Brain (organoid and tissue), 16 donors: ENCODE measurements at places on chromosomes 4 and X.

DNA sequence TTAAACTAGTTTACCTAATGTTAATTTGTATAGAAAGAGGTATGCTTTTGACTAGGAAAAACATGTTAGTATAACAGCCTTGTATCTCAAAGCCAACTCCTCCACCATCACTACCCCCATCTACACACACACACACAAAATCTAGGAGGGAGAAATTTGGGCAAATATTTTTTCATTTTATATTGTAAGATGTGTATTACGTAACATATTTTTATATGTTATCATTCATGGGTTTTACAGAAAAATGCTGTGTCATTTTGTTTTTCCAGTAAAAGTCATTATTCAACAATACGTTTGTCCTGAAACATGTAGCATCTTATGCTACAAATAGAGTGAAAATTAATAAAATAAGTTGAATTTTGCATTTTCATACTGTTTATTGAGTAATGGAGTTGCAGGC is 3.0 kb downstream of the SULT1B1 start:
- no peak for DNase-seq

- no peak for DNase-seq
Measured at GRCh38 chrX:120428309-120428708, 40.8 kb downstream of the LAMP2 start.

- peak; percentile 68 for DNase-seq
Measured at GRCh38 chr4:76434901-76435527, at the start of gene SHROOM3. Gene SHROOM3 (plus strand): TSS chr4:76435229. CDS start chr4:76436053, 824 bp downstream.

GRCh38 chr4:140343303-140343702 is 30.1 kb upstream of the SCOC start:
- DNase-seq, result no peak

- no peak for DNase-seq
Measured at GRCh38 chr4:24547979-24548378, 36.4 kb downstream of the DHX15 start.

DNA sequence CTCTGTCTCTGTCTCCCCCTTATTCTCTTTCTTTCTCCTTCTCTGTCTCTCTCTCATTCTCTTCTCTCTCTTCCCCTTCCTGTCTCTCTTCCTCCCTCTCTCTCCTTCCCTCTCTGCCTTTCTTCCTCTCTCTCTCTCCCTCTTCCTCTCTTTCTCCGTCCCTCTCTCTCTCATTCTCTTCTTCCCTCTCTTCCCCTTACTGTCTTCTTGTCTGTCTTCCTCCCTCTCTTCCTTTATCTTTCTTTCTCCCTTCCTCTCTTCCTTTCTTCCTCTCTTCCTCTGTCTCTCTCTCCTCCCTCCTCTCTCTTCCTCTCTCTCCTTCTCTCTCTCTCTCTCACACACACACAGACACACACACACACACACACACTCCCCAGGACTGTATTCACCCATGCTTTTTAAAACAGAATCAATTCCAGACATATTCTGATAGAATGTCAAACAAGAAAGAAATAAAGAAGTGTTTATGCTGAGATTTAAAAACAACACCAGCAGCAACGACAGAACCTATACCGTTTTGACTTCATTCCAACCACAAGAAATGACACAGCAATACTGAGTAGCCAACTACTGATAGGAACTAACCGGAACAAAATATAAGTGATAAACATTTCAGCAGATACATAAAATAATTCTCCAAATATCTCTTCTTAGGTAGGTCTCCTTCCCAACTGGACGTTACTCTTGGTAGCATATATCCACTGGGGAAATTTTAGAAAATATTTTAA is 296.7 kb downstream of the ASMT start:
- no peak for DNase-seq

DNA sequence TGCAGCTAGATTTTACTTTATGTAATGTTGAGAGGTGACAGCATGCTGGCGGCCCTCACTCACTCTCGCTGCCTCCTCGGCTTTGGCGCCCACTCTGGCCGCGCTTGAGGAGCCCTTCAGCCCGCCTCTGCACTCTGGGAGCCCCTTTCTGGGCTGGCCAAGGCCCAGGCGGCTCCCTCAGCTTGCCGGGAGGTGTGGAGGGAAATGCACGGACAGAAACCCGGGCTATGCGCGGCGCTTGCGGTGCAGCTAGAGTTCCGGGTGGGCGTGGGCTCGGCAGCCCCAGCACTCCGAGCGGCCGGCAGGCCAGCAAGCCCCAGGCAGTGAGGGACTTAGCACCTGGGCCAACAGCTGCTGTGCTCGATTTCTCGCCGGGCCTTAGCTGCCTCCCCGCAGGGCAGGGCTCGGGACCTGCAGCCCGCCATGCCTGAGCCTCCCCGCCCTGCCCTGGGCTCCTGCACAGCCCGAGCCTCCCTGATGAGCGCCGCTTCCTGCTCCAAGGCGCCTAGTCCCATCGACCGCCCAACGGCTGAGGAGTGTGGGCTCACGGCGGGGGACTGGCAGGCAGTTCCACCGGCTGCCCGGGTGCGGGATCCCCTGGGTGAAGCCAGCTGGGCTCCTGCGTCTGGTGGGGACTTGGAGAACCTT is 128.7 kb downstream of the GASK1B start:
- DNase-seq, result no peak

GRCh38 chr4:171876636-171877035 is 63.4 kb downstream of the GALNTL6 start:
- no peak for DNase-seq

- no peak for DNase-seq
Measured at GRCh38 chr4:83858131-83858530, 322.2 kb downstream of the GPAT3 start.

DNA sequence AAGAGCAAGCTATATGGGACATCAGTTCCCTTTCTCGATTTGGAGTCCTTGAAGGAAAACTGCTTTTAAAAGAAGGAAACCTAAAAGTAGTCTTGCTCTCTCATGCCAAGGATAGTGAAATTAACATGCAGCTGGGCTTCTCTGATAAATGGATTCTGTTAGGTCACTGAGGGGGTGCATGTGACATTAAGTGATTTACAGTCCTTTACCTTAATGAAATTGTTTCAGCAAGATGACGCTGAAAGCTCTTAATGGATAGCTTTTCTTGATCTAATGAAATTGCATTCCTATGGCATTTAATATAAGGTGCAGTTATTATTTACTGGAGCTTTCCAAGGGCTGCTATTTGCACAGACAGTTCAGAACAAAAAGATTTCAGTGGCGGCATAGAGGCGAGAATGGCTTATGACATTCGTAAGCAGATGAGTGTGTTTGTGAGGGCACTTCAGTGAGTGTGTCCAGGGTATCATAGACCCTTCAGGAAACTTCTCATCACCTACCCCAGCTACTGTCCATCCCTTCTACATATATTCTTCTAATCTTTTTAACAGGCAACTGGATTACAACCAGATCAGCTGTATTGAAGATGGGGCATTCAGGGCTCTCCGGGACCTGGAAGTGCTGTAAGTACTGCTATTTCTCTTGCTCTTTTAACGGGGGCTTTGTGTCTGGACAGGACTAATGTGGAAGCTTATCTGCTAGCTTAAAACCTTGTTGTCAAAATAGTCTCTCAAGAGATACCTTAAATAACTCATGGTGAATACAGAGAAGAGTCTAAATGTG is 219.9 kb upstream of the PACRGL start:
- peak; percentile 34 for DNase-seq

GRCh38 chr4:152063621-152064240 is 302.9 kb upstream of the GATB start:
- DNase-seq, result peak; percentile 64

DNA sequence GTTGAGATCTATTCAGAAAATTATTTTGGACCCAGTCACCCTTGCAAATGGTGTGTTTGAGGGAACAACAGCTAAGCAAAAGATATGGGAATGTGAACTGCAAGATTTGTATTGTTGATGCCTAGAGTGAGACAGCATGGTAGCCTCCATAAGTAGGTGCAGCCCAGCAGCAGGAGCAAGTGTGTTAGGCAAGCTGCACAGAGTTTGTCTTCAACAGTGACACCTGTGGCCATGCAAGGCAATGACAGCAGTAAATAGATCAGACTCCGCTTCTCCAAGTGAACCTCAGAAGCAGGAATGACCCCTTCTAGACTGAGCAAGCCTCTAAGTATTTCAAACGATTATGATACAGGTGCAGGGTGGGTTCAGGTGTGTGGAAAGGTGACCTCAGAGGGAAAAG is 133.4 kb upstream of the MSX1 start:
- no peak for DNase-seq

- DNase-seq, result no peak
Measured at GRCh38 chrX:118025226-118025625, 91.4 kb downstream of the KLHL13 start.

DNA sequence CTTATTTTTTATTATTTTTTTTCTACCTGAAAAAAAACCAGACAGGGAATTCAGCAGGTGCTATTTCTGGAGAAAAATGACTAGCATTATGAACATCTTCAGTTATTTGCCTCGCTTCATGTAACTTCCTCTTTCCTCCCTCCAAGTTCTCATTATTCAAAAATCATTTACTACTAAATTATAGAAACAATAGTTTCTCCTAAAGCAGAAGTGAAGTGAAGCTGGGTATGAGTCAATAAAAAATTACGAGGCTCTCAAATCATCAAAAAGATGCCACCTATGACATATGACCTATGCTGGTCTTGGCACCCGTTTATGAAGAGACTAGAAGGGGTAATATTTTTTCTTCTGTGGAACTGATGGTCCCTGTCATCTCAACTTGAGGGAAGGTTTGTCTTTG is 145.0 kb upstream of the AADAT start:
- no peak for DNase-seq

- no peak for DNase-seq
Measured at GRCh38 chr4:37425857-37426256, 181.3 kb downstream of the NWD2 start.

DNA sequence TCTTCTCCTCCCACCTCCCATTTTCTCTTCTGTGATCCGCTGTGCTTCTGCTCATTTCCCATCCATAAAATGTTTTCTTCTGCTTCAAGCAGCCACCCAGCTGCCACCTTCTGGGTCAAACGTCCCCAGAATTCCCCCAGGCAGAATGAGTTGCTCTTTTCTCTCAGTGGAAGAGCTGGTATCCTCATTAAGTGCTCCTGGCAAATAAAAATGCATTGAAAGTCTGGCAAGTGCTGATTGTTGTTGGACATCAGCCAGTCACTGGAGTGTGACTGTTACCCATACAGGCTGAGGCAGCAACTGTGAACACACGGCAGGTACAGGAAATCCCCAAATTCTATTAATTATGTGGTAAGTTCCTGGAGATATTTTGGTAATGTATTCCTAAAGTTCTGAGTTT is 52.6 kb downstream of the LIMCH1 start:
- DNase-seq, result peak; percentile 62

- DNase-seq, result no peak
Measured at GRCh38 chr4:3363411-3364141, 70.8 kb downstream of the RGS12 start.

DNA sequence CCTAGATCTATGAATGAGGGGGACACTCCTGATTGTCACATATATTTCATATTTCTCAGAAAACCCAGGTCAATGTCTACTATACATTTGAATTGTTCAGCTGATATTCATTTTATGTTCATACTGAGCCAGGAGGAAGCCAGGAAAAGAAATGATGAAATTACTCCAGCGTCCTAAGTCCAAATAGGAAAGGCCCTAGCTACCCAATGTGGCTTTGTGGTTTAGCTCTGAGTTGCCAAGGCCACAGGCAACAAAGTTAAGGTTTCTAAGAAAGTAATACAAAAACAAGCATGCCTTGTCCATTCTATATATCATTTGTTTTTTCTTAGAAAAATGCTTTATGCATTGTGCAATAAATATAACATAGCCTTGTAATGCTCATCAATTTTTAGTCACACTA is 4.5 kb upstream of the CSN2 start:
- no peak for DNase-seq

- DNase-seq, result no peak
Measured at GRCh38 chr4:36997727-36998126, 246.8 kb upstream of the NWD2 start.

- no peak for DNase-seq
Measured at GRCh38 chrX:147962476-147962875, 18.7 kb upstream of the FMR1NB start.

DNA sequence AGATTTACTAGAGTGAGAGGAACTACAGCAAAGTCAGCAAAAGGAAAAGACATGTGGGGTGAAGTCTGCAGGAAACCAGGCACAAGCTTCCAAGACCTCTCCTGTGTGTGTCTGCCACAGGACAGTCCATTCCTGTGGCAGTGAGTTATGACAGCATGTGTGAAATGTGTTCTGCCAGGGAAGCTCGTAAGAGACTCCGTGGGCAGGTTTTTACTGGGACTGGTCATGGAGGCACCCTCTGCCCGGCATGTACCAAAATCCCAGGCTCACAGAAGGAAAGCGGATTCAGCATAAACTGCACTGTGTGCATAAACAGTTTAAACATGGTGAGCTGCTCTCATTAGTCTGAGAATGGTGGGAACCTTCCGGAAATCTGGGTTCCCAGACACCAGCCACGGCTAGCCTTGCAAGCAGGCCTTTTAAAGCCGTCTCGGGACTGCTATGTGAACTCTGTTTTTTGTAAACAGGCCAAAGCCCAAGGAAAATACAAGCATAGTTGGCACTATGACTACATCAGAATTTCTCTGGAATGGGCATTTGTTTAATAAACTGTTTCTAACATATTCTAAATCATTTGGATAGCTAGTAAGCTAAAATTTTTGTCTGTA is 288.5 kb downstream of the TENM3 start:
- DNase-seq, result no peak

DNA sequence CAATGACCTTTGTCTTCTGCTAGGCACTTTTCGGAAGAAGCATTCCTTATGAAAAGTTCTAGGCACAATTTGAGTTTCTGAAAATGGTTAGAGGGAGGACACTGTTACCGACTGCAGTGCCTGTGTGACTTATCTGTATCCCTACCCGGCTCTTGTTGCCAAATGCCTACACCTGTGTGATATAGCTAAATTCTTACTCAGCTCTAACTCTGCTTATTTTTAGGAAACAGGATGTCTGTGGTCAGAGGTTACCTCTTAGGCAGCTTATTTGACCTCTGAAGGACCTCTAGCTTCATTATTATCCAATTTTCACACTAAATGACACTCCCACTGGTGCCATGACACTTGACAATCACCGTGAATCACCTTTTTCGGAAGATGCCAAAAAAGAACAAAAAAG is 561.1 kb upstream of the SMIM31 start:
- DNase-seq, result no peak

- no peak for DNase-seq
Measured at GRCh38 chr4:38930204-38930603, 62.6 kb downstream of the FAM114A1 start.

GRCh38 chrX:19440713-19441112 is 74.6 kb downstream of the MAP3K15 start:
- DNase-seq, result no peak

- no peak for DNase-seq
Measured at GRCh38 chr4:59238212-59238611, 1961.9 kb upstream of the ADGRL3 start.

DNA sequence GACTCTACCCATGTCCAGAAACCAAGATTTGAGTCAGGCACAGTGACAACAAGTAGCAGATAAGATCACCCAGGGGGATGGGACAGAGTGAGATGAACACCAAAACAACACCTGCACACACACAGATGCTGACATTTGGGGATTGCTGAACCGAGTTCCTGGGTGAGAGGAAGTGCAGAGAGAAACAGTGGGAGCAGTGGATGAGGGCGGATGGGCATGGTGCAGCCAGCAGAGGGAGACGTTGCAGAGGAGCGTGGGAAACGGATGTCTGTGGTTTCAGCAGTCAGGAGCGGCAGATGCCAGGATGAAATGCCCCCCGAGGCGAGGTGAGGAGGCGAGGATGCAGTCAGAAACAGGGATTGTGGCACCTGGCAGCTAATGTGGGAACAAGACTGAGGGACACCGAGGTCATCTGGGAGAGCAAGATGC is 78.6 kb upstream of the STS start:
- no peak for DNase-seq

GRCh38 chr4:164753873-164754488 is at the start of gene SMIM31:
Gene SMIM31 (plus strand): TSS chr4:164754131. CDS start chr4:164770444, 16,313 bp downstream.
- no peak for DNase-seq
